Activated CD4-positive, CD25-positive, alpha-beta regulatory T cell treated with anti-CD3 and anti-CD28 coated beads, Interleukin-2, amount 50 U/mL, for 72 hours (primary cell): ENCODE measurements at places on chromosomes 16 and 17.

DNA sequence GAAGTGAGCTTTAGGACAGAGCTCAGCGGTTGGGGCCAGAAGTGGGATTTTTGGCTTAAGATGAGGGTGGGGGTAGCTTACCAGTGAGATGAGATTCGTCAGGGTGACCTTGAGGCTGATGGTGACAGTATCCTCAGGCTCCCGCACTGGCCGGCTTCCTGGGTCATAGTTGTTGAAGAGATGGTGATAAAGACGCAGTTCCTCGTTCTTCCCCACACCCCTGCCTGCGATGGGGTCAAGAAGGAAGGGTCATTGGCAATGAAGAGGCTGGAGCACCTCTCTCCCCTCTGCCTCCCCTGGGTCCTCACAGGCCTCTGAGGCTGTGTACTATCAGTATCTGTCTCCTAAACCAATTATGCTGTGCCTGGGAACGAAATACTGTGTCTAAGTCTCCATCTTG is 358 bp downstream of the CHRNE start:
- DNase-seq = no peak

DNA sequence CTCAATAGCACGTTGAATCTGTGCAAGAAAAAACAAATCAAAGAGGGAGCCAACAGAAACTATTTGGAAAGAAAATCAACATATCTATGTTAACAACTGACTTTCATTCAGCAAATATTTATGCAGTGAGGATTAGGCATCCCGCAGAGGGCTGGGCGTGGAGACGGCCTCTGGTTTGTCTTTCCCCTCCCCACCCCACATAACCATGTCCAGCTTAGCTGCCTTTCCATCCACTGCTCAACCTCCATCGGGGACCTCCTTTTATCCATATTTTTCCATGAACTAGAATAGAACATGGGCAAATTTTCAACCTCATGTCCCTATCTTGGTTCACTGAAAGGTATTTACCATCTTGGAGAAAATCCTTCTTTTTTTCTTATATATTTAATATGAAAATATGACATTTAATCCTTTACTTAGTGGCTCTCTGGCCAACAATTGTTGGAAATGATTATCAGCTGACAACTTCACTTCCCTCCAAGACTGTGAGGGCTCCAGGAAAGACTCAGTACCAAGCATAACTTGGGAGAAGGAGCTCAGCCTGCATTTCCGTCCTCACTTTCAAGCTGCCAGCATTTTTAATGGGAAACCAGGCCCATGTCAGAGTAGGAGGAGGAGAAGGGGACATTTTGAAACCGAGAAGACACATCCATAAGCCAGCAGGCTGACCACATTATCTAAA is 462.6 kb upstream of the MAF start:
- no peak for DNase-seq

GRCh38 chr17:60094754-60095153 is 16.0 kb upstream of the HEATR6 start:
- DNase-seq = no peak

GRCh38 chr17:73524941-73525679 is 119.1 kb downstream of the SDK2 start:
- no peak for DNase-seq

GRCh38 chr16:85541980-85542900 is 70.9 kb upstream of the GSE1 start:
- no peak for DNase-seq

GRCh38 chr16:85988723-85989313 is 89.9 kb downstream of the IRF8 start:
- no peak for DNase-seq

GRCh38 chr16:63776437-63776836 is 1345.4 kb downstream of the CDH11 start:
- DNase-seq = no peak

DNA sequence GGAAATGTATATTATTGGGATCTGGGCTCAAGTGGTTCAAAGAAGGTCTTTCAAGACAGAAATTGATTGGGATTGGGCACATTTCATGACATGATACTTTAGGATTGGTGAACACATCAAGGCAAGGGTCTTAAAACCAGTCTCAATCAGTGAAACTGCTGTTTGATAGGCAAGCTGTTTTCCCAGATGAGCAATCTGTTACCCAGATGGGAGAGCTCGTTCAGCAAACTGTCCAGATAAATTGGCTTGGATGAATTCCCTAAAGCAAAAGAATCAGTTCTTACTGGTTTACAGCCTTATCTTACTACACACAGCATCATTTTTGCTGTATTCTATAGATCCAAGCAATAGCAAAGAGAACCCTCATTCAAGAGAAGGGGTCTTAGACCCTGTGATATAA is 31.0 kb upstream of the CNEP1R1 start:
- DNase-seq = no peak

DNA sequence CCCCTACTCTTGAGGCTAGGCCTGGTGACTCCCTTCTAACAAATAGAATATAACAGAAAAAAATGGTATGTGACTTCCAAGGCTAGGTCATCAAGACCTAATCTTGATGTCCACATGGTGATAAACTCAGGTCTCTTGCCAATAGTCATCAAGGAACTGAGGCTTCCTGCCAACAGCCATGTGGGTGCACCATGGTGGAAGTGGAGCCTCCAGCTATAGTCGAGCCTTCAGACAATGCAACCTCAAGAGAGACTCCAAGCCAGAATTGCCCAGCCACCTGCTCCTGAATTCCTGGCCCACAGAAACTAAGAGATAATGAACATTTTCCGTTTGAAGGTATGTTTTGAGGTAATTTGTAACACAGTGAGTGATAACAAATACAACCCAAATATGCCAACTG is 55.9 kb upstream of the SREBF1 start:
- DNase-seq = no peak

DNA sequence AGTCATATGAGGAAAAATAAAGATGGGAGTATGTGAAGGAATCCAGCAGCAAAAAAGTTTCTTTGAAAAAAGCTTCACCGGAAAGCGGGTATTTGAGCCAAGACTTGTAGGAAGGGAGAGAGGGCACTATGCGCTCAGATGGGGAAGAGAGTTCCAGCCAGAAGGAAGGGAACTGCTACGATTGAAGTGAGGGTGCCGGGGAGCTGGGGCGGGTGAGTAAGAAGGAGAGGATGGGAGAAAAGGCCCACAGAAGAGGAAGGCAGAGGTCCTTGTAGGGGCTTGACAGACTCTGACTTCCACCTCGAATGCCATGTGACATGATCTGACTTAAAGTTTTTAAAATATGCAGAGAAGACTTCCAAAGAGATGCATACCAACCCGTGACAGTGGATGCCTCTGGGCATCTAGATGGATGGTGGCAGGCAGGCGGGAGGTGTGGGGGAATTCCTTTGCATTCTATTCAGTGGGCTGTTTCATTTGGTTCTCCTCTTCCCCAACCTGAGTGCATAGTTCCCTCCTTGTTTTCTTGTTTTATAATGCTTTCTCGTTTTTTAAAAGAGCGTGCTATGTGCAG is 44.9 kb downstream of the CDRT4 start:
- no peak for DNase-seq

- no peak for DNase-seq
Observed at GRCh38 chr16:21101631-21102420, 48.8 kb downstream of the DNAH3 start.

- no peak for DNase-seq
Observed at GRCh38 chr17:18004345-18004744, 31.7 kb downstream of the DRC3 start.

DNA sequence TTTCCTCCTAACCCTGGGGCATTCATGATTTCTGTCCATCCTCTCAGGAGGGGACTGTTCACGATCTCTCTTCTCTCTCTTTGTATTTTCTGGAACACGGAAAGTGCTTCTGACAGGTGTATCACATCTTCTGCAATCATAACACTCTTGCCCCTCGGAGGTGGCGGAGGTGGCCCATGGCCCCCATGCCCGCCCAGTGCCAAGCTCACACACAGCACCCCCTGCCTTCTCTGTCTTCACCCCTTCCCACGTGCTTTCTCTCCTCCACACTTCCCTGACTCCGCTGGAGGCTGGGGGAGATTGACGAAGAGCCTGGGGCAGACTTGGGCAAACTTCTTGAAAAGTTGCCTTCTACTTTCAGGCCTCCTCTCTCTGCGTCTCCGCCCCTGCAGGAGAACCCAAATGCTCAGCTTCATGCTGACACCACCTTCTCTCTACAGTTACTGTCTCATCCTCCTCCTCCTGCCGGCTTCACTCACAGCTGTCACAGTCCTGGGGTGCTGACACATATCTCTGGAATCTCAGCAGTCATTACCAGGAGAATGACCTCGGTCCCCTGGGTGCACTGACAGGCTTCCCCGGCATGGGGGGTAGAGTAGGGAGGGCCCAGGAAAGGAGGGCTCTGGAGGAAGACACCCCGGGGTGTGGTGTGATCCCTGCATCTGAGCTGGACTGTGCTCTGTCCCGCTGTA is 127.1 kb downstream of the ENGASE start:
- DNase-seq = no peak

DNA sequence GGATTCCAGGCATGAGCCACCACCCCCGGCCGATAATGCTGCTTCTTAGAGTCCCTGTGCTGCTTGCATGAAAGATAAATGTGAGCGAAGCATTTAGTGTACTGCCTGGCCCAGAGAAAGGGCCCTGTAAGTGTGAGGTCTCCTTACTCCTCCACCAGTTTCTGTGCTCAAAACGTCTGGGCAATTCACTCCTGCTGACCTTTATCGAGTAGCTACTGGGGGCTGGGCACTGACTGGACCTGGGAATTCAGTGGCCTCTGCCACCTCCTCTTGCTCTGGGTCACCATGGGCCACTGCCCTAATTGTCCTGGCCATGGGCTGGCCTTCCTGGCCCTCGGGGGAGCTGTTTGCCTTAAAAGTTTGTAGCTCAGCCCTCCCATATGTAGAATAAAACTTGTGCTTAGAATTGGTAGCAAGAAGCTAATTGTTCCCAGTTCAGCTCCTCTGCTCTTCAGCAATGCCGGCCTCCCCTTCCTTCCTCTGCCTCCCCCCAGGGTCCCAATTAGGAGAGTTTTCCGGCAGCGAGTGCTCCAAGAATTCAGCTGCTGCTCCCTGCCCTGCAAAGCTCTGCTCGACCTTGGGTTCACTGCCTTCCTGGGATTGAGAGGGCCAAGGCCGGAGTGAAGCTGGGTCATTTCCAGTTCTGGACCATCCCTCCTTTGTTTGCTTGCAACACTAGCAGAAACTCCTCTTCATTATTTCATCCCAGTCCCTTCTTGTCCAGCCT is 98.9 kb upstream of the CDC42EP4 start:
- no peak for DNase-seq

- DNase-seq = no peak
Observed at GRCh38 chr17:78532922-78533640, 44.1 kb downstream of the DNAH17 start.

DNA sequence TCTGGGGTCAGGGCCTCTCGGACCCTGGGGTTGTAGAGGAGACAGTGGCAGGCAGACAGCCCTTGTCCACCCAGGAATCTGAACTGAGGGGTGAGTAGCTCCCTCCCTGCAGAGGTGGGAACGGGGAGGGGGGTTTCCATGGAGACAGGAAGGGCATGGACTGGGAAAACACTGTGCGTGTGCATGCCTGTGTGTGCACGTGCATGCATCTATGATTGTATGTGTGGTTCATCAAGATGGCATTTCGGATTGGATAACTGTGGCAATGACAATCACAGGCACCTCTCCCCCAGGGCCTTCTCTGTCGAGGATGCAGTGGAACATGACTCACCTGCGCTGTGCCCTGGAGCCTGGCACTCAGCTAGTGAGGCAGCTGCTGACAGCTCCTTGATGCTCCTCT is 6.1 kb upstream of the CD300C start:
- no peak for DNase-seq

GRCh38 chr17:15483431-15483830 is 16.0 kb upstream of the CDRT4 start:
- DNase-seq = no peak

GRCh38 chr17:82789051-82789592 is 37.3 kb downstream of the TBCD start:
- no peak for DNase-seq

DNA sequence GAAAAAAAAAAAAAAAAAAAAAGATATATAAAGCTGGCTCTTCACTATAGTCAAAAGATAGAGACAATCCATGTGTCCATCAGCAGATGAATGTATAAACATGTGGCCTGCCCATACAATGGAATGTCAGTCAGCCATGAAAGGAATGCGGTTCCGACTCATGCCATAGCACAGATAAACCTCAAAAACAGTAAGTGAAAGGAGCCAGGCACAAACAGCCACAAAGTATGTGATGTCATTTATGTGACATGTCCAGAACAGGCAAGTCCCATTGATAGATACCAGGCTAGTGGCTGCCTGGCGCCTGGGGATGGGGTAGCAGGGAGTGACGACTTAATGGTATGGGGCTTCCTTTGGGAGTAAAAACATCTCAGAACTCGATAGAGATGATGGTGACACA is 155.7 kb downstream of the CMIP start:
- DNase-seq = no peak

DNA sequence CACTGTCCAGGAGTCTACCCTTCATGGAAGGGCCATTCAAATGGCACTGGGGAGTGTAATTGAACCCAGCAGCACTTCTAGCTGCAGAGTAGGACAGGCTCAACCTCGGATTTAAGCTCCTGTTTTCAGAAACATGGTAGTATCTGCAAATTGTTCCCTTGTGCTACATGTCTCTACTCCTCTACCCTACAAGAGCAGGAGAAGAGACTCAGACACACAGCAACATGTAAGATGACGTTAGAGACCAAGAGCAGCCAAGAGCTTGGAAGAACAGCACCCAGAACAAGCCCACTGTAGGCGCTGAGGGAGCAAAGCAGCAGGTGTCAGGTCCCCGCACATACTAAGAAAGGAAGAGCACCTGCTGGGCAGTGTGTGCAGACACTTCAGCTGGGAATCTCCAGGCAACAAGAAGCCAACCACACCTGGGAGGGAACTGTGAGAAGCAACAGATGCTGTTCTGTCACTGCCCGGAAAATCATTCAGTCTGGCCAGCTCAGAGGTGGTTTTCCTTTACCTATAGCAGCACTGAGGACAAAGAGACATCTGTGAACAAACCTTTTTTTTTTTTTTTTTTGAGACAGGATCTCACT is 35.6 kb upstream of the MNT start:
- no peak for DNase-seq

DNA sequence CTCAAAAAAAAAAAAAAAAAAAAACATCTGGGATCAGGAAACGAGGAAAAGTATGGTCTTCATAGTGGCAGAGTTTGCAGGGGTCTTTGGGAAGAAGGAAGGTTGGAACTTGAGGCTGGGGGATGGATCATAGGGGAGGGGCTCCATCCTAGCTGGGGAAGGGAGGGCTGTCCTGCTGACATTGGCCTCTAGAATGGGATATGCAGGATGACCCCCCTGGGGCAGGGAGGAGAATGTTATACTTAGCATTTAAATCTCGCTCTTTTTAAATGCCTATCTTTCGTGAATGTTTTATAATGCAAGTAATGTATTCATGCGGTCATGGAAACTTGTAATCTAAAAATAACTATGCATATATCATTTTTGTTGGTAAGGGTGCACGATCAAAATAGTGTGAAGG is 33.2 kb downstream of the TMEM235 start:
- DNase-seq = no peak

GRCh38 chr16:58620396-58620795 is 9.2 kb downstream of the CNOT1 start:
- no peak for DNase-seq
